ENCODE measurements at places on chromosomes 2 and 18.

GRCh38 chr2:97747716-97748115 lies 34.3 kb downstream of the ZAP70 start:
- DNase-seq, result no peak

DNA sequence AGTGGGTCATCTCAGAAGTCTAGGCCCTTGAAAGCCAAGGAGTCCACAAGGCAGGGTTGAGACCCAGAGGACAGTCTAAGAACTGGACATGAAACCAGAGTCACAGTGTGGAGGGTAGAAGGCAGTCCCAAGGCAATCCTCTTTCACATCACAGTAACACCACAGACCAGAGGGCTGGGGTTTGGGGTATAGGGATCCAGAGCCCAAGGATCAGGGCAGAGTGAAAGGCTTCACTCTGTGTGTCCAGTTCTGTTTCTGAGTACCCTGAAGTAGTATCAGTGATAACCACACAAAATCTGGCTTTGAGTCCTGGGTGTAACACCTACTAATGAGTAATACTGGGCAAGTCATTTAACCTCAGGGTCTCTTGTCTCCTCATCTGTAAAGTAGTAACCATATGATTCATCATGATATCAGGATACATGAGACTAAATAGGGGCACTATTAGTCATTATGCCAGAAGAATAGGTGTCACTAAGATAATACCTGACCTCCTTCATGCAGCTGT lies 91.0 kb downstream of the ICA1L start:
- no peak for DNase-seq

DNA sequence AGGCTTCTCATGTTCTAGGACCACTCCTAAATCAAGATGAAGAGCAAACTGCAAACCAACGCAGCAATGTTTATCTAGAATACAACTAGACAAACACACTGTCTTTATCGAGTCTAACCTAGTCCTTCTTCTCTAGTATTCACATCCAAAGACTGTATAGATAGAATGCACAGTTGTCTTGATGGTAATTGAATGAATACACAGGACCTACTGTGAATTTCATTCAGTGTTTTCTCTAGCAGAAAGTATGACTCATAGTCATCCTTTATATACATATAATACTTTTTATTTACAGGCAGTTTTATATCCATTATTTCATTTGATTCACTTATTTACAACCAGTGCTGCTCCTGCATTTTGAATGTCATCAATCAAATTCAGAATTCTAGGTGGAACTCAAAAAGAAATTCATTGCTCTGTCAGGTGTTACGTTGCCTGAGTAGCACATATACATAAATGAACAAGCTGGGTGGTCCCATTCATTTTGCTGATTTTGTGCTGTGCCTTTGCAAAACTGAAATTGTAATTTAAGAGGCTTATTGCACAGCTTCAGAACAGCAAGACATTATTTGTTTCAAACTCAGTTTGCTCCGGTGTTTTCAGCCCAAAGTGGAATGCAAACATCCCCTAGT lies 374.8 kb downstream of the EPHA4 start:
- no peak for DNase-seq

- DNase-seq, result no peak
Observed at GRCh38 chr2:63052411-63053080, 1.9 kb downstream of the OTX1 start.

GRCh38 chr2:106853631-106854030 lies 32.3 kb downstream of the ST6GAL2 start:
- no peak for DNase-seq

GRCh38 chr18:9681217-9681616 lies 26.9 kb upstream of the RAB31 start:
- no peak for DNase-seq

DNA sequence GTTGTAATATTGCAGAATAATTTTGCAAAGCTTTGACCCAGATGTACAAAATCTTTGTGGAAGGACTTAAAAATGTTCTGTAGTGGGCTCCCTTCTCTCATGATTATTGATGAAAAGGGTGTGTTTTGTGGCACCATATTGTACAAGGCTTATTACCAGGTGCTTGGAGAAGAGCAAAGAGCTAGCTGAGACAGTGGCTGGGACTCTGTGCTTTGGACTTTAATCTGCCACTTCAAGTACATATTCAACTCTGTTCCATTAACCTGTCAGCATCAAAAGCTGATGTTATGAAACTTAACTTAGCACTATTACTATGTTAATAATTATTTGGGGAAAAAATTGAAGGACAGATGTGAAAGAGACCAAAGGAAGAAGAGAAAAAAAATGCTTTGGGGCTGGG lies 31.0 kb downstream of the CCDC195 start:
- DNase-seq, result no peak

DNA sequence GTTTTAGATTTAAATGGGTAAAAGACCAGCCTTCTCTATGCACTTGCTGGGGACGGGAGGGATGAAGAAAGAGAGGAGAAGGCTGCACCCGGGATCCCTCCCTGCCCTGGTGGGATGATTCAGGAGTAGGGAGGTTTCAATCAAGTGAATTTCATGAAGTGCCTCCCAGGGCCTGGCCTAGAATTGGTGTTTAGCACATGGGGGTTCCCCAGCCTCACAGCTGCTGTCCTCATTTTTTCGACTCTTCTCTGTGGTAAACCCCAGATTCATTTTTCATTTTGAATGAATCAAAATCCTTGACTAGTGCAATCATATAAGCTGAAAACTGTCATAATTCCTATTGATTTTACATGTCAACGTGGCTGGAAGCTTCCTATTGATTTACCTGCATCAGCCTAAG lies 81.1 kb downstream of the LPIN1 start:
- DNase-seq, result no peak

GRCh38 chr2:49812730-49813129 lies 658.4 kb upstream of the FSHR start:
- DNase-seq, result no peak

GRCh38 chr2:233935426-233935825 lies 18.3 kb downstream of the TRPM8 start:
- no peak for DNase-seq

- DNase-seq, result no peak
Observed at GRCh38 chr18:41462946-41463345, 492.1 kb upstream of the PIK3C3 start.

DNA sequence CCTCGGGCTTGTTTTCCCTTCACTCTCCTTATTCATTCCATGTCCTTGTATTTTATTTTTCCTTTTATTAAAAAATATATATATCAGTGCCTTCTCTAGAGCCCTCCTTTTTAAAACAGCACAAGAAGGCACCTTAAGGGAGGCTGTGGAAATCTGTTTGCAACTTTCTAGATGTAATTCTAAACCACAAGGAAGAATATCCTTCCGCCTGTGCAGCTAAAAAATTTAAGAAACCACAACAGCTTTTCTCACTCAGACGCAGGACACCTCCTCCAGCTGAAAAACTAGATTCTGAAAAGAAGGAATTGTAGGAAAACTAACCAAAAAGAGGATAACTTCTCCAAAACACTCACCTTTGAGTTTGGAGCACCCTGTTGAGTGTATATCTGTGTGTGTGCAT lies 142.2 kb downstream of the BCL11A start:
- no peak for DNase-seq

GRCh38 chr18:47150029-47150823 lies at the start of gene HDHD2:
HDHD2 (minus strand) TSS chr18:47150500; CDS start chr18:47136439, 14,061 bp downstream.
- peak; percentile 70 for DNase-seq

- DNase-seq, result no peak
Observed at GRCh38 chr18:67597759-67598158, 81.2 kb upstream of the DSEL start.

DNA sequence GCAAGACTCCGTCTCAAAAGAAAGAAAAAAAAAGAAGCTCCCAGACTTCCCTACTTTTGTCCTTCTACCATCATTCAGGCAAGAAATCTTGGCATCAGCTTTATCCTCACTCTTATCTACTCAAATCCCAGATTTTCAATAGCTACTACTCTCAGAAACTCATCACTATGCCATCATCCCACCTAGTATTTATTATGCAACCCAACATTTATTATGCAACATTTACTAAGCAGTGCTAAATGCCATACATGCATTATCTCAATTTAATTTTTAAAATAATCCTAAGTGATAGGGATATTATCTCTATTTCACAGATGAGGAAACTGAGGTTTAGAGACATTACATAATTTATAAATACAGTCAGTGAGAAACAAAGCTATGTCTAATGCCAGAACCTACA lies 4.1 kb downstream of the USP37 start:
- no peak for DNase-seq

DNA sequence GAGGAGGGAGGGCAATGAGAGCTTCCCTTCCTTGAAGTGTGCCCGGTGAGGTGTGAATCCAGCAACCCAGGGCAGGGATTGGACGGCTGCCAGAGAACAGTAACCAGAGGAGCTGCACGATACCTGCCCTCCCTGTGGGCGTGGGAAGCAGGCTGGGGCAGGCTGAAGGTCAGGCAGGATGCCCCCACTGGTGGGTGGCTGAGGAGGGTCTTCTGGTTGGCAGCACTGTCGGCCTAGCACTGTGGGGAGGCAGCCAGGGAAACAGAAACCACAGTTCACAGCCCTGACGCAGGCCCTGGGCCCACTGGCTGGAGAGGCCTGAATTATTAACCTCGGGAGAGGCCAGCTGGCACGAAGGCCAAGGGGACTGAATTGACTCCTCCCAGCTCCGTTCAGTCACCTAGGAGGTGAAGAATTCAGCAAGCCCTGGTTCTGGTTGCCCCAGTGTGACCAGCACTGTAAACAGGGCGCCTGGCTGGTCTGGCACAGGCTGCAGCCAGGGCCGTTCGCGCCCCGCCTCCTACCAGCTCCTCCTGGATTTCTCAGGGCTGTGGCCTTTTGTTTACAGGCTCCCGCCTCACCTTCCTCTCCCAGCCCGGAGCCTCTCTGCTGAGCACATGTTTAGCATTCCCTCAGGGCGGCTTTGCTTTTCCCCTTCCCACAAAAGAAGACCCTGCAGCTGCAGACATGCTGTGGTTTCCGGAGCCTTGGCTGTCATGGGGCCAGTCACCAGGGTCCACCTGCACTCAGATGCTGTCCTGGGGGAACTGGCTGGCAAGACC lies 97.8 kb downstream of the B3GNT2 start:
- DNase-seq, result no peak

DNA sequence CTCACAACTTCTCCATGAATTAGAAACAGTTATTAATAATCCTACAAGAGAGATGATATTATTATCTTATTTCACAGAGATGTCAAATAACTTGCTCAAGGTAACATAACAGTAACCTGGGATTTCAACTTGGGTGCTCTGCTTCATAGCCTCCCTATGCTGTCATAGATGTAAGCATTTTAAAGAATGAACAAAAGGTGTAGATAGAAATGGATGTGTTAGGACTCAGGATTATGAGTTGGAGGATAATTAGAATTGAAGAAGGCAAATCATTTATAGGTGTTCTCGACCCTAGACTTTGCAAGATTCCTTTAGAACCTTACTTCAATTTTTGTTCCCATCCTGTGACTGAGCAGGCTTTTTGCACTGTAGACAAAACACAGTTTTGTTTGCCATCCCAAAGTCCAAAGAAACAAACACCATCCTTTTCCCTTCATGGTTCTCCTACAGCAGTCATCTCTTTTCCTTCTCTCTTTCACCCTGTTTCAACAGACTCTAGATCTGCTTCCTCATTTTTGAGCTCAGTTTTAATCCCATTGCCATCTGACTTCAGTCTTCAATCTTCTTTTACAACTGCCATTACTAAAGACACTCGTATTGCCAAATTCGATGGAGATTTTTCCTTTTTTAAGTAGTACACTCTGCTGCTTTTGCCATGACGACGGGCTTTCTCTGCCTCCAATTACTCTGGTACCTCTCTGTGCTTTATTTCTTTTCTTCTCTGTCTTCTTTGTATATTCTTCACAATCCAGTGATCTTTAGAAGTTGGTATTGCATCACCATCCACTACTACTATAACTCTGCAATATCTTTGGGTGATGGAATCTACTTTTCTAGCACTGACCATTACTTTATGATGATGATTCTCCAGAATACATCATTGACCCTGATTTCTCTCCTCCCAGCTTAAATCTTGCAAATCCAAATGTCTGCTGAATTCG lies 4.5 kb downstream of the HNMT start:
- DNase-seq, result no peak

GRCh38 chr2:84283506-84283905 lies 175.6 kb downstream of the SUCLG1 start:
- DNase-seq, result no peak

DNA sequence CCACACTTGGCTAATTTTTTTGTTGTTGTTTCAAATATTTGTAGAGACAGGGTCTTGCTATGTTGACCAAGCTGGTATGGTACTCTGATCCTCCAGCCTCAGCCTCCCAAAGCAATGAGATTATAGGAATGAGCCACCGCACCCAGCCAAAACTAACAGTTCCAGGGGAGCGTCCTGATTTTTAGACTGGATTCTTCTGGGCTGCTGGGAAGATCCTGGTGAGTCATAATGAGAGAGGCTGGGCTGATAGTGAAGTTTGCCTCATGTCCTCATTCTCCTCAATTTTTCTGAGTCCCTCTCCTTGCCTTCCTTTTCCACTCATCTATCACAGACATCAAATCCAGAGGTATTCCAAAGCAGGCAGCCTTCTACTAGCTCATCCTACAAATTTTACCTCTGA lies 81.3 kb downstream of the VSNL1 start:
- DNase-seq, result no peak

- DNase-seq, result no peak
Observed at GRCh38 chr2:29325544-29325943, 210.3 kb downstream of the CLIP4 start.

DNA sequence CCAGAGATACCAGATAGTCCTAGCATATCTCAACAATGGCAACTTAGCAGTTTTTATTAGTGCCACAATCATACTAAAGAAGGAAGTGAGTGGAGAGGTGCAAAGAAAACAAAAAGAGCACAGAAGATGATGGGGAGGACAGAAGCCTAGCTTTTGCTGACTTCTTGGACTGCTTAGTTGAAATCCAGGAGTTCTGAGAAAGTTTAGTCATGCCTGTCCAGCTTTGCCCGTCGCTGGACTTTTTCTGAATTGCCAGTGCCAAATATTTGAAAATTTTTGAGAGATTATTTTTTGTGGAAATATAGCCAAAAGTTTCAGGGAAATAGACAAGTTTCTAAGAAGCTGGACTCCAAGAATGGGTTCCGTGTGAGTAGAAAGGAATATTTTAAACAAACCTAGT lies 558.7 kb upstream of the TNP1 start:
- DNase-seq, result no peak

DNA sequence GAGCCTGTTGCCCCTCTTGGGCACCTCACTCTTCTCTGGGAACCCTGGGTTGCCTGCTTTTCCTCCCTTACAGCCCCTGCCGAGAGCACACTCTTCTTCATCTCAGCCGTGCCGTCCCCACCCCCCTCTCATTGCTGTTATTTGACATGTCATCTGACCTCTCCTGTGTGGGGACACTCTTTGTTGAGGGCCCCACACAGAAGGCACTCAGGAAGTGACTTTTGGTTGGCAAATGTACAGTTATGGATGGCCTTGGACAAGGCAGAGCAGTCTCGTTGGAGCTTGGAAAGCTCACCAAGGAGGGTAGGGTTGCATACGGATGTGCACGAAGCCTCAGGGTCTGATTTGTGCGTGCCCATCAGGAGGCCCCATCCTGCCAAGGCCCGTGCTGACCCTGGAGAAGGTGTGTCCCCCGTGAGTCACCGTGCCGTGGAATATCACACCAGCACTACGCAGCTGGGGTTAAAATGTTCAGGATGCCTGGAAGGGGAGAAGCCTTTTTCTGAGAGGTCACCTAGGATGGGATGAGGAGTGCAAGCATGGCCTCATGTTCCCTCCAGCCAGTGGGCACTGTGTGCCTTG lies 93.9 kb downstream of the CTIF start:
- no peak for DNase-seq

All from stimulated activated CD8-positive, alpha-beta memory T cell treated with anti-CD3 and anti-CD28 coated beads, Interleukin-7, amount 100 ng/mL, for 24 hours (primary cell).